Fibroblast of the conjunctiva (primary cell): ENCODE measurements at places on chromosomes 12 and 14.
A peak's percentile ranks its signal among the peaks of the same experiment; 100 is the strongest.

DNA sequence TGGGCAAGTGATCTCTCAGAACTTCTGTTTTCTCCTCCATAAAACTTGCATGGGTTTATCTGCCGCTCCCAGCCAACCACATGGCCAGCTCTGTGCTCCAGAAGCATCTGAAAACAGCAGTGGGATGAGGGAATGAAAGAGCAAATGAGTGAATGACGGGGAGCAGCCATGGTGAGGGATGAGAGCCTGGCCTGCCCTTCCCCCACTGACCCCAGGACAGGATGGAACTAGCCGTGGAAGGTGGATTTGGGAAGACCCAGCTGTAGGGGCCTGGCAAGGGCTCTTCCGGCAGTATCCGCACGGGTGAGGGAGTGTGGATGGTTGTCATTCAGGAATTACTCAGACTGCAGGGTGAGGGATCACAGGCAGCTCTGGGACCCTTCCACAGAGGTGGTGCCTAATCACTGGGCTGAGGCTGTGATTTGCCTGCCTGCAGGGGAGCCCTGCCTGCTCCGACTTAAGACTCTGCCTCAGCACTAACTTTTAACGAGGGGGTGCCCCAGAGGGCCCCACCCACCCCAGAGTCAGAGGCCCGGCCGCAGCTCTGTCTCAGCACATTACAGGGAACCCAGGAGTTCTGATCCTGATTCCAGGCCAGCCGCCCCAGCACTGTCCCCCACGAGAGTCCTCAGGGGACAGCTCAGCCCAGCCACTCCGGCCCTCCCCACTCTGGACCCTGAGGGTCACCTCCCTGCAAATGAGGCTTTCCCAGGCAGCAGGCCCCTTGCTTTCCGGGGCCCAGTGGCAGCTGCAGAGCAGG, 136.8 kb upstream of the C14orf180 start:
- DNase-seq = no peak

DNA sequence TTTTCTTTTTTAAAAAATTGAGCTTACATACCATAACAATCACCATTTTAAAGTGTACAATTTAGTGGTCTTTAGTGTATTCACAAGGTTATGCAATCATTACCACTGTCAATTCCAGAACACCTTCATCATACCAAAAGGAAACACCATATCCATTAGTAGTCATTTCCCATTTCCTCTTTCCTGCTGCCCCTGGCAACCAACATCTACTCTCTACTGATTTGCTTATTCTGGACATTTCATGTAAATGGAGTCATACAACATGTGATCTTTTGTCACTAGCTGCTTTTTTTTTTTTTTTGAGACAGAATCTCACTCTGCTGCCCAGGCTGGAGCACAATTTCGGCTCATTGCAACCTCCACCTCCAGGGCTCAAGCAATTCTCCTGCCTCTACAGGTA, 66.8 kb upstream of the CFL2 start:
- peak; percentile 12 for DNase-seq

- DNase-seq = no peak
These were observed 45.3 kb downstream of the LRP6 start for GRCh38 chr12:12221560-12221959.

- DNase-seq = no peak
These were observed 65.0 kb downstream of the PITPNM2 start for GRCh38 chr12:123085730-123086487.

DNA sequence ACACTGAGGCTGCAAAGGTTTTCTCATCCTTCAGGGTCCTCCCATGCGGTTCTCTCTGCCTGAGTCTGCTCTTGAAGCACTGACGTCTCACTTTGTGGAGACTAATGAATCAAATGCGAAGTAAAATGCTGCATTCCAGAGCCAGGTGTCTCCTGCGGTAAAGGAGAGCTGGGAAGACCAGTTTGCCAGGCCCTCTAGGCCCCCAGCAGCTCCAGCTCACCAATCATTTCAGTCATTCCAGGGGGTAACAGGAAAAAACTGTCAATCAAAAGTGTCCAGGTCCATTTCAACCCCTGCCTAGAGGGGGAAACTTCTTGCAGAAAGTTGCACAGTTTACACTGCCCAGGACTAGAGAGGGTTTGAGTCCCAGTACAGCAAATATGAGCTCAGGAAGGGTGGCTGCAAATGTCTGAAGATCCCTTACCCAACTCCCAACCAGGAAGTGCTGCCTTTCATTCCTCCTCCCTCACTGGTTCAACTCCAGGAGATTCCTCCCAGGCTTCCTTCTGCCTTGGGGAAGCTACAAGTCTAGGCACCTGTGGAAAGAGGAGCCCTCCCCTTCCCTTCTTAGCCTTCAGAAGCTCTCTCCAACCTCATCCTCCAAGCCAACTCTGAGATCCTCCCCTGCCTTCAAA, 2.7 kb upstream of the NXPH4 start:
- no peak for DNase-seq

- no peak for DNase-seq
These were observed 29.3 kb upstream of the ARHGAP5 start for GRCh38 chr14:32047791-32048190.

DNA sequence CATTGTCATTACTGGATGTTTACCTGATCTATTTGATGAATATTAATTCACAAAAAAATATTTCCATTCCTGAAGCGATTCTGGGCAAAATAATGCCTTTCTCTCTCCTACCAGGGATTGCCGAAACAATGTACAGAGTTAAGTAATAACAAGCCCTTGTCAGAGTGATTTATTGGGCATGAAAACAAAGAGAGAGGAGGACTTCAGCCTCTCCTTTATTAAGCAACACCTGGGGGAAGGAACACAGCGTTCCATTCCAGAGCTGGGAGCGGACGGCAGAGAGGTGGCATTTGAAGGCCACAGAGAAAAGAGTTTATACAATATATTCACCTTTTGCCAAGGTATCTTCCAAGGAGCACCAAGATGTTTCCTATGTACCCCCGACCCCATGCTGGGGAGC, 165.8 kb downstream of the KSR2 start:
- no peak for DNase-seq

- DNase-seq = no peak
These were observed 32.5 kb downstream of the SRGAP1 start for GRCh38 chr12:63876980-63877379.

DNA sequence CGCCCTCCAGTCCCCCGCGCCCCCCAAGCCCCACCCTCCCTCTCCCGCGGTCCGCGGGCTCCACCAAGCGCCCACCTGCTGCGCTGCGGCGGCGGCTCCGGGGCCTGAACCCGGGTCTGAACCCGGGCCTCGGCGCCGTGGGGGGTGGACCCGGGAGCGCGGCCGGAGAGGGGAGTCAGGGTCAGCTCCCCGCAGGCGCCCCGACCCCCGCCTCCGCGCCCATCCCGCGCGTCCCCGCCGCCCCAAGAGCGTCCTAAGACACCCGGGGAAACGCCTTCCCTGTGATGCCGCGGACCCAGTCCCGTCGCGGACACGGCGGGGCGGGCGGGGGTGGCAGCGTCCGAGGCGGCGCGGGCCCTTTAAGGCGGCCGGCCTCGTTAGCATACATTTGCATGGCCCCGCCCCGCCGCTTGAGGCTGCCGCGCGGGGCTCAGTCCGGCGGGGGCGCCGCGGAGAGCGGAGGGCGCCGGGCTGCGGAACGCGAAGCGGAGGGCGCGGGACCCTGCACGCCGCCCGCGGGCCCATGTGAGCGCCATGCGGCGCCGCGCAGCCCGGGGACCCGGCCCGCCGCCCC, at the start of gene MMP17:
MMP17 (plus strand) TSS at position 433 of the 574 bp plus-strand sequence; CDS start at position 535, 102 bp downstream.
- no peak for DNase-seq

DNA sequence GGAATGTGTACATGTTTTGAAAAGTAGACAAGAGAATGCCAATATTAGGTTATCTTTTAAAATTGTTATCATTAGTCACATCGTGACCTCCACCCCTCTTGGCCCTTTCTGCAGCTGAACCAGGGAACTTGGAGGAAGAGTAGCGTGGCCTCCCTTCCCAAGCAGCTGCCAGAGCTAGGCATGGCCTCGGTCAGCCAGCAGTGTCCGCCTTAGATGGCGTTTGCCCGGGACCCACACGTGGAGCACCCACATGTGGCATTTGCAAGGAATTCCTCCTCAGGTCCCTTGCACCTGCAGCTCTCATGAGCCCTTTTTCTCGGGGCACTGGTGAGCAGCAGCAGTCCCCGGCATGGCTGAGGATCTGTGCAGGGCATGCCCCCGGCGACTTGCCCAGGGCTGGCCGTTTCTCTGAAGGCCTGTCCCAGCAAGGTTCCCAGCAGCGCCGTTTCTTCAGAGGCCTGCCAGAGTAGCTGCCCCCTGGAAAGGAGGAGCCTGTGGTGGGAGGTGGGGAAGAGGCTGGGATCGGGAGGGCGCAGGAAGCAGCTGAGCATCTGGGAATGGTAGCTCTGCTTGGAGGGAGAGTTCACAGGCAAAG, 10.8 kb downstream of the JDP2 start:
- DNase-seq = no peak

GRCh38 chr12:103386451-103386850, 109.3 kb downstream of the C12orf42 start:
- DNase-seq = no peak

DNA sequence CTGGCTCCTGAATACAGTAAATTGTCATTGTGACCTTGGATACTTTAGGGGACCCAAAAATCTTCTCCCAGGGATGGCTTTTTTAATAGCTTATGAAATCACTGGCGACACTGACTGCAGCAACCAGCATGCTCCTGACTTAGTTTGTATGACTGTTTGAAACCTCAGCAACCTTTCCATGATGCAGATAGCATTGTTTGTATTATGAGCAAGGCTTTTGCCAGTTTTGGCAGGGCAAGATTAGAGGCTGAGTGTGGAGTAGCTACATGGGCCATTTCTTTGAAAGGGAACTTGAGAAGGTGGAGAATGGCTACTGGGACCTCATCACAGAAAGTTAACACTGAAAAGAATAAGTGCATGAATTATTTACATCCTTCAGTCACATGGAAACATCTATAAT, 50.9 kb downstream of the SLC4A8 start:
- DNase-seq = no peak

GRCh38 chr12:105574056-105574715, 243.7 kb downstream of the C12orf75 start:
- no peak for DNase-seq

DNA sequence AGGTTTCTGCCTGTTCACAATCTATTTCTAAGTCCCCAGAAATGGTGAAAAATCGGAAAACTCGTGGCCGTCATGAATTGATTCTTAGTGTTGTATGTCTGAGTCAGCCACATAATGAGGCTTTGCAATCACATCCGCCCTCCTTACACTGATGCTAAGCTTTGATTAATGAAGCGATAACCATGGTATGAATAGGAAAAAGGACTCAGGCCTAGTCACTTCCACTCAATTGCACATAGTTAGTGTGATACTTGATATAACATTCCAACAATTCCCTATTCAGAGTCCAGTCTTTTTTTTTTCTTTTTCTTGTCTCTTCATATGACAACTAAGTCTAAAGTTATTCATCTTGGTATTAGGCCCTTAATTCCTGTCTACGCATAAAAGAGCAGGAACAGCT, 1231.0 kb downstream of the VRK1 start:
- DNase-seq = no peak

- no peak for DNase-seq
These were observed 143.8 kb upstream of the ARID2 start for GRCh38 chr12:45585522-45586230.

DNA sequence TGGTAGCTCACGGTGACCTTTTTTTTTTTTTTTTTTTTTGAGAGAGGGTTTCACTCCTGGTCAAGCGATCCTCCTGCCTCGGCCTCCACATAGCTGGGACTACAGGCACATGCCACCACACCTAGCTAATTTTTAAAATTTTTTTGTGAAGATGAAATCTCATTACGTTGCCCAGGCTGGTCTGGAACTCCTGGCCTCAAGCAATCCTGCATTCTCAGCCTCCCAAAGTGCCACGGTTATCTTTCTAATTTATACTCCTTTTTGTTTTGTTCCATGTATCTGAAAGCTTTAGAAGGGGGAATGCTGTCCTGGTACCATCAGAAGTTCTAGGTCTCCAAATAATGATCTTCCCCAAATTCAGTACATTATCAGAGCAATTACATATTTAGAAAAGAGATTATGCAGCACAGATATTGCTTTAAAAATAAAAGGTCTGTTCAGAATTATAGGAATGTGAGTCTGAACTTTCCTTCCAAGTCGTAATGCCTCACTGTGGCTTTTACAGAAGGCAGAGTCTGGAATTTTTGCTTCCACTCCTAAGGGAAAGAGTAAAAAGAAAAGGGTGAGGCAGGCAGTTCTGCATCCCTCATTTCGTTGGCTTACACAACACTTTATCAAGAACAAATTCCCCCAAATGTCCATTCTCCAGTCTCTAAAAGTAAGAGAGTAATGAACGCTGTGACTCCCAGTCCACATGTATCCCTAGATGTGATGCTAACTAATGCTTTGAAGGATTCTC, 73.0 kb downstream of the GCH1 start:
- DNase-seq = no peak

- DNase-seq = no peak
These were observed 60.9 kb downstream of the ELK3 start for GRCh38 chr12:96255077-96255476.

DNA sequence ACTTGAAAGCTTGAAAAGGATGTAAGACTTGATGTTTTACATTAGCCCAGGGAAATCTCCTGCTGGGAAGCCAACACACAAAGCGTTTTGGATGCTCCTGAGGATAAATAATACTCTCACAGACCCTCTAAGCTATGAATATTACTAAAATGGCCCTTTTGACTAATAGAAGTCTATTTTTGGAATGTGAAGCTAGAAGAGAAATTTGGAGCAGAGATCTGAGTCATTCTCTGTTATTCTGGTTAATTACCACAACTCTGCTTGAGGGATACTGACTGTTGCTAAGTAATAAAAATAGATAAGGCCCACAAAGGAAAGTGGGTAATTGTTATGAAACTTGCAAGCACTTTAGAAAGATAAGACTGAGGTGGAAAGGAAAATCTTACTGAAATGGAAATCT, 346.2 kb upstream of the STXBP6 start:
- no peak for DNase-seq

- peak; percentile 52 for DNase-seq
These were observed 759 bp upstream of the KLC1 start for GRCh38 chr14:103628221-103628683.

DNA sequence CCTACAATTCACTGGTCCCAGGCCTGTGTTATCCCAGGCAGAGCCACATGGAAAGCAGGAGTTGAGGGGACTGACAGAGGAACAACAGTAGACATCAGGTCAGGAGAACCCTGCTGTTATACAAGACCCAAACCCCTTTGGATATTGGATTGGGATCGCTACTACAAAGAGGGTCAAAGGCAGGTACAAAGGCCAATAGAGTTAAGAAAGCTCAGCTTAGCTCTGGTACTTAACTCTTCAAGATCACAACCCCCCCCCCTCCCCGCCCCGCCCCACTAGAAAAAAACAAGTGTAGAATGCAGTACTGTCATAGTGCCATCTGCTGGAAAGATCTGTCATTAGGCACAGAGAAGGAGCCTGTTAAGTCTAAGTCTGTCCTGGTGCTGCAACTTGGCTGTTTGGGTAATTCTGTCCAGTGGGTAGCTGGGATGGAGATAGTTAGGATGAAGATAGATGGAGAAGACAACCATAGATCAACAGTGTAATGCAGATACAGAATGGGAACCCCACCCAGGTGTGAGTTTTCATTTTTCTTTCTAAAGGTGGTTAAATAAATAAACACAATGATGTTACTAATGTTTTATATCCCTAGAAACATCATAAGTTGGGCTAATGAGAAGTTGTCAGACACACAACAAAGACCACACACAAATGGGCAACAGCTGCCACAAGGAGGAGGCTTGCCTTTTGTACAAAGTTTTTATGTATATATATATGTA, 17.2 kb downstream of the REM2 start:
- peak; percentile 71 for DNase-seq

- no peak for DNase-seq
These were observed 6.0 kb upstream of the PCNX1 start for GRCh38 chr14:70901269-70901668.

- no peak for DNase-seq
These were observed 603.5 kb downstream of the RPL10L start for GRCh38 chr14:46048127-46048526.

GRCh38 chr14:104695660-104696000, 6.2 kb downstream of the INF2 start:
- no peak for DNase-seq
